Naive thymus-derived CD8-positive, alpha-beta T cell (primary cell): ENCODE measurements at places on chromosomes 1 and 21. TPM values are rescaled to one million over a fixed set of nuclear protein-coding genes. Genes with fewer than 3 reads are reported as not detected.

Gene AMY1A
- total RNA-seq = not detected

Gene KCNE2
- not detected for total RNA-seq

Gene HSPA6
- total RNA-seq = 3.6 TPM

Gene IPP
- 14.2 TPM for total RNA-seq

Gene PRKCZ
- 29.8 TPM for total RNA-seq

Gene MSH4
- total RNA-seq = 0.86 TPM

Gene RGS18
- not detected for total RNA-seq

Gene PEX19
- 67.6 TPM for total RNA-seq

Gene ZNF683
- total RNA-seq = 2.1 TPM

DNA sequence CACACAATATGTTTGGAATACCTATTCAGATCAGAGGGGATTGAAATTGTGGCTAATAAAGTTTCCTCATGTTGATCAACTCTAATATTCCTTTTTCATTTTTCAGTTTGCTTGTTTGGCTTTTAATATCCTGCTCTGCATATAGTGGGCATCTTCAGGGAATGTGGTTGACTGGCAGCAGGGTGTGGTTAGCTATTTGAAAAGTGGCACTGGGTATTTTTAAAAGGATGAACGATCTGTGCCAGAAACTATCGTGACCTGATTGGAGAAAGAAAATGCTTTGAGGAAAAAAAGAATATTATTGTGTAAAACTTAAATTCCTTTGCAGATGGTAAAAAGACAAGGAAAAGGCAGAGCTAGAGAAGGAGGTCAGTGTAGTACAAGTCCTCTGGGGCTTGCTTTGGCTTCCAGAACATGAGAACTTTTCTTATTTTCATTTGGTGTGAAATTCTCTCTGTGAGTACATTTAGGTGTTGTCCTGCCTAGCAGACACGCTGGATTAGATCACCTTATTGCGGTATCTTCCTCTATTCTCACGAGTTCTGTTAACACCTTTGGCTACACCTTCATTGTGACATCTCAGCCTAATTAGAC, 329.7 kb upstream of the SNX7 start:
- no peak overlapping the region for H3K27ac ChIP-seq
- H3K4me3 ChIP-seq = no peak overlapping the region
- H3K27me3 ChIP-seq = no peaks in the 10 kb centered on the region
- no peaks in the 10 kb centered on the region for H3K36me3 ChIP-seq

GRCh38 chr1:65044411-65044810, 78.1 kb upstream of the JAK1 start:
- peaks cover 40% of the 10 kb centered on the region for H3K4me1 ChIP-seq
- DNase-seq = no peak
- no peak overlapping the region for H3K27ac ChIP-seq
- H3K4me3 ChIP-seq = no peak overlapping the region

DNA sequence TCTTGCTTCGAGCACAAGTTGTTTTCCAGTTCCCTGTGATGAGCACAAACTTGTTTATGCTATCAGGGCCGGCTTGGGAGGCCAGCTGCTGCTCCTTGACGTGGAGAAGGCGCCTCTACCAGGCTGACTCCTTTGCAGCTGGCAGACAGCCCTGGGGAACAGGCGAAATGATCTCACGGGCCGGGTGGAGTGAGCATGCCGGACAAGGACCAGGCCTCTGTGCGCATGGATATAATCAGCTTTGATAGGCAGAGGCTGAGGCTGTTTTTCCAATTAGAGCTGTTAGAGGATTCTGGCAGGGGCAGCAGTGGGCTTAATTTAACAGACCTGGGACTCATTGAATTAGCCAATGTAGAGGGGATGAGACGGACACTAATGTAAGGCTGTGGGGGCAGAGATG, 38.9 kb downstream of the FAM163A start:
- H3K27ac ChIP-seq = no peak overlapping the region
- DNase-seq = no peak
- peaks cover 7% of the 10 kb centered on the region for H3K27me3 ChIP-seq
- H3K4me3 ChIP-seq = no peak overlapping the region
- no peaks in the 10 kb centered on the region for H3K4me1 ChIP-seq

DNA sequence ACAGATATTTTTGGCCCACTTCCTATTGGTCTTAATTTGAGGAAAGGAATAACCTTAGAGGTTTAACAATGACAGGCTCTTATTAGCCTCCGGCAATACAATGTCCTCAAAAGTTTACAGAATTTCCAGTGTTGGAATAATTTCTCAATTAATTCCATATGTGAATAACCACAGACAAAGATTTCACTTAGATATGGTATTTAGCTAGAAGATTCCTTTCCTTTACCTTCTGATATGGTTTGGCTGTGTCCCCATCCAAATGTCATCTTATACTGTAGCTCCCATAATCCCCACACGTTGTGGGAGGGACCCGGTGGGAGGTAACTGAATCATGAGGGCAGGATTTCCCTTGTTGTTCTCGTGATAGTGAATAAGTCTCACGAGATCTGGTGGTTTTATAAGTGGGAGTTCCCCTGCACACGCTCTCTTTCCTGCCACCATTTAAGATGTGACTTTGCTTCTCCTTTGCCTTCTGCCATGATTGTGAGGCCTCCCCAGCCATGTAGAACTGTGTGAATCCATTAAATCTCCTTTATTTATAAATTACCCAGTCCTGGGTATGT, 54.9 kb upstream of the RGS7 start:
- H3K4me1 ChIP-seq = no peaks in the 10 kb centered on the region
- DNase-seq = no peak
- H3K4me3 ChIP-seq = no peak overlapping the region
- H3K27ac ChIP-seq = no peak overlapping the region
- H3K36me3 ChIP-seq = no peaks in the 10 kb centered on the region

DNA sequence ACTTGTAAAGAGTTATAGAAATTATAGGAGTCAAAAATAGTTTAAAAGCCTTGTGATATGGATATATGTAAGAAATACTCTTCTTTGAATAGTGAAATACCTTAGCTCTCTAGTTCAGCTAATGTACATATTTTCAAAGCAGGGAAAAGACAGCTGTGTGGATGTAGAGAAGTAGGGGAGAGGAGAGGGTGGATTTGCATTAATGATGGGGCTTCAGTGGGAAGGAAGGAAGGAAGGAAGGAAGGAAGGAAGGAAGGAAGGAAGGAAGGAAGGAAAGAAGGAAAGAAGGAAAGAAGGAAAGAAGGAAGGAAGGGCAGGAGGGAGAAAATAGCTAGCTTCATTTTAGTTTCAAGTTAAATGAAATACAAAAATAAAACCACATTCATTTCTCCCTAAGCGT, 62.4 kb upstream of the RGS1 start:
- H3K27me3 ChIP-seq = peaks cover 15% of the 10 kb centered on the region
- H3K4me1 ChIP-seq = peaks cover 15% of the 10 kb centered on the region
- no peaks in the 10 kb centered on the region for H3K36me3 ChIP-seq
- H3K4me3 ChIP-seq = no peak overlapping the region
- peak overlapping the region; percentile 13 for H3K27ac ChIP-seq

DNA sequence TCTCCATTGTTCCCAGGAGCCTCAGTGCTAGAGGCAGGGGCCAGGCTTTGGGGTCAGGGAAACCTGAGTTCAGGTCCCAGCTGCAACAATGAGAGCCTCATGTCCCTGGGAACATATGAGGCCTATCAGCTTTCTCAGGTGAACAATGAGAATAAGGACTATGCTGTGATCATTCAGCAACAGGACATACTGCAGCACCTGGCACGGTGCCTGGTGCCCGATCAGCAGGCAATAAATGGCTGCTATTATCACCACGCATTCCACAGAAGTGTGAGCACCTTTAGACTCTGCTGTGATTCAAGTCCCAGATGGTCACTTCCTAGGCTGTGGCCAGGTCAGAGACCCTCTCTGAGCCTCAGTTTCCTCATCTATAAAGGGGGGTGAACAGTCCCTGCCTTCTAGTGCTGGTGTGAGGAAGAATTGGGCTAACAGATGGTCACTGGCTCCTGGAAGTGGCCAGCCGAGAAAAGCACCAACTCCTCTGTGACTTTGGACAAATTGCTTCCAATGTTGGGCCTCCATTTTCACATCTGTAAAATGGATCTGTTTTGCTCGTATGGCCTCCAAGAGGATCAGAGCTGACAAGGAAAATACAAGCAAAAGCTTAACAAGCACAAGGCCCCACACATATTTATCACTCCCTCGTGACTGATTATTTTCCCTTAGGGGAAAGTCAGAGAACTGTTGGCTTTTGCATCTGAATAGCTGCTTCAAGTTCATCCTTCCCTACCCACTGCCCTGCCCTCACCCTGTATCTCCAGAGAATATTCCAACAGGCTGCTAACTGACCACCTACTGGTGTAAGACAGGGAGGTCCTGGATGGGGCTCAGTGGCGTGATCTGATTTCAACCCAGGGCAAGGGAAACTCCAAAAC, 1.1 kb downstream of the SLC5A9 start:
- H3K27ac ChIP-seq = no peak overlapping the region
- peaks cover 3% of the 10 kb centered on the region for H3K4me1 ChIP-seq
- DNase-seq = no peak
- no peaks in the 10 kb centered on the region for H3K36me3 ChIP-seq

- no peak overlapping the region for H3K27ac ChIP-seq
- DNase-seq = no peak
- peak overlapping the region; percentile 64 for H3K4me3 ChIP-seq
- peaks cover 5% of the 10 kb centered on the region for H3K36me3 ChIP-seq
- peaks cover 30% of the 10 kb centered on the region for H3K27me3 ChIP-seq
- H3K4me1 ChIP-seq = peaks cover 21% of the 10 kb centered on the region
Measured at GRCh38 chr1:68230901-68231626, 1.3 kb downstream of the WLS start.

- H3K27me3 ChIP-seq = no peaks in the 10 kb centered on the region
- peak; percentile 21 for DNase-seq
- peaks cover 27% of the 10 kb centered on the region for H3K4me1 ChIP-seq
Measured at GRCh38 chr1:2584686-2585317, 1.8 kb upstream of the PRXL2B start.

- H3K27ac ChIP-seq = peak overlapping the region; percentile 24
- no peaks in the 10 kb centered on the region for H3K27me3 ChIP-seq
- no peak for DNase-seq
- H3K4me3 ChIP-seq = no peak overlapping the region
- H3K4me1 ChIP-seq = no peaks in the 10 kb centered on the region
- H3K36me3 ChIP-seq = peaks cover 87% of the 10 kb centered on the region
Measured at GRCh38 chr1:186330758-186331157, 44.3 kb downstream of the TPR start.

DNA sequence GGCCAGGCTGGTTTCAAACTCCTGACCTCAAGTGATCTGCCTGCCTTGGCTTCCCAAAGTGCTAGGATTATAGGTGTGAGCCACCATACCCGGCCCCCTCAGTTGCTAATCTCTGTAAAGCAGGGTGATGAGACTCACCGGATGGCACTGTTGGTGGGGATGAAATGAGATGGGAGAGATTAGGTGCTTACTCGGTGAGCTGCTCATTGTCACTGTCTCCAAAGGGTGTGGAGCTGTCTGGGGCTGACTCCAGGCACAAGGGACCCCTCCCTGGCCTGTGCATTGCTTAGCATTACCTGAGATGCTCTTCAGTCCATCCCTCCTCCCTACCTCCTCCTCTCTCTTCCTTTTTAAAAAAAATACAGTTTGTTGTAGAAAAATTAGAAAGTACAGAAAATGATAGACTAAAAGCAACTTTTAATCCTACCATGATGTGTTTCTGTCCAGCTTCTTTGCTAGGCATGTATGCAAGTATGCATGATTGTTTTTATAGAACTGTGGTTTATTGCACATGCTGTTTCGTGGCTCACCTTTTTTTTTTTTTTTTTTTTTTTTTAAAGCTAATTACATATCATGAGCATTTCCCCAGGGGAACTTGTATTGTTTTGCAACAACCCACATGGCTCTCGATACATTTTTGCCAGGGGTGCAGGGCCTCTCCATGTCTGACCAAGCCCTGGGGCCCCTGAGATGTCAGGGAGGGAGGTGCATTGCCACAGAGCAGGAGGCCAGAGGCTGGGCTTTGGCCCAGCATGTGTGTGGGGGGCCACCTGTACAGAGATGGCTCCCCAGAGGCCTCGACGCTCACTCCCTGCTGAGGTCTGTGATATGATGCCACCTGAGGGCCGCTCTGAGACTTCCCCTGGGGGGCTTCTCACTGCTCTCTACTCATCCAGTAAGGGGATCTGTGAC, 55.4 kb downstream of the ARHGEF10L start:
- no peak for DNase-seq
- H3K27ac ChIP-seq = no peak overlapping the region
- peaks cover 3% of the 10 kb centered on the region for H3K27me3 ChIP-seq

GRCh38 chr21:43827015-43827611, 37.7 kb downstream of the RRP1 start:
- no peaks in the 10 kb centered on the region for H3K36me3 ChIP-seq
- H3K4me1 ChIP-seq = no peaks in the 10 kb centered on the region
- no peak for DNase-seq
- no peak overlapping the region for H3K27ac ChIP-seq
- no peak overlapping the region for H3K4me3 ChIP-seq

- no peak overlapping the region for H3K27ac ChIP-seq
- H3K4me1 ChIP-seq = no peaks in the 10 kb centered on the region
- peaks cover 45% of the 10 kb centered on the region for H3K36me3 ChIP-seq
Measured at GRCh38 chr21:46207920-46208591, 20.5 kb downstream of the LSS start.

DNA sequence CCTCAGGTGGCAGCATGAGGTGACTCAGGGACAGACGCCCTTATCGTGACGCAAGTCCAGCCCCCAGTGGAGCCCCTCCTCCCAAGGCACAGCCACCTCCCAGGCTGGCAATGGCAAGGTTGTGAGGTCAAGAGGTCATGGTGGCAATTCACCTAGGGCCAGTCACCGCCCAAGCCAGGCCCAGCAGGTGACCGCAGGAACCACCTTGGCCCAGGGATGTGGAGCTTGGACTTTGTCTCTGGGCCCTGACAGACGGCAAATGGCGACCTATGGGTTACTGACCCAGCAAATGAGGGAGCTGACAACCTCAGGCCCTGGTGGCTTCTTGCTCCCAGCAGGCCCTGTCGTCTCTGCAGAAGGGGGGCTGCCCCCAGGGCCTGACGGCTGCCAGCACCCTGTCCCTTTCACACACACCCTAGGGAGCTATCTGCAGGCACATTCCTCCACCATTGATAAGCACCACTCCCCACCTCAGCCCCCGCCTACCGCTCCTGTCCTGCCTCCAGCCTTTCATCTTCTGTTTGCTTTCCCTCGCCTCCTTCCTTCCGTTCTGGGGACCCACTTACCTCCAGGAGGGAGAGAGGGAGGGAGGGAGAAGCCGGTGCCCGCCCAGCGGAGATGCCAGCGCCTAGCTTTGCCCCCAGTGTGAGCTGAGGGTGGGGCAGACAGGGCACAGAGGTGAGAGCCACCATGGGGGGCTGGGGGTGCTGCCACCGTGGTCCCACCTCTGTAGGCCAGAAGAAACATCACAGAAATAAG, 12.1 kb downstream of the EPHA2 start:
- no peak overlapping the region for H3K27ac ChIP-seq
- no peaks in the 10 kb centered on the region for H3K27me3 ChIP-seq
- no peaks in the 10 kb centered on the region for H3K36me3 ChIP-seq

DNA sequence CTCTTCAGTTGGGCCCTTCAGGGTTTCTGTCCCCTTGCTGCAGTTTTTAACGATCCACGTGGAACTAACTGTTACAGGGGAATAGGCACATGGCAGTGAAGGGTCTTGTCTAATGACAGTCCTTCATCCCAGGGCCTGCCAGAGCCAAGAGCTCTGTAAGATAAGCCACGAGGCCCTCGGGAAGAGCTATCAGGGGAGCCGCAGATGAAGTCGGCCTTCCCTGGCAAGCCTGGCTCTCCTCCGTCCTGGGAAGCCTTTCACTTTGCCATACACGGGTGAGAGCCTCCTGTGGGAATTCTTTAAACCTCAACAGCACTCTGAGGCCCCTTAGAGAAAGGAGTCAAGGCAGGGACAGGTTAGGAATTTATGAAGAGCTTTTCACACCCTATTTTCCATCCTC, 29.0 kb downstream of the ACP6 start:
- peaks cover 19% of the 10 kb centered on the region for H3K4me1 ChIP-seq
- H3K27me3 ChIP-seq = no peaks in the 10 kb centered on the region

- no peak overlapping the region for H3K27ac ChIP-seq
- no peak overlapping the region for H3K4me3 ChIP-seq
- H3K4me1 ChIP-seq = no peaks in the 10 kb centered on the region
- no peaks in the 10 kb centered on the region for H3K36me3 ChIP-seq
Measured at GRCh38 chr1:201376464-201377374, 761 bp downstream of the TNNT2 start.
